ENCODE measurements at places on chromosomes 6 and 20. TPM values are rescaled to one million over a fixed set of nuclear protein-coding genes. Genes with fewer than 3 reads are reported as not detected.

The TRIM31 gene
- total RNA-seq: 1.4 TPM

The C6orf132 gene
- total RNA-seq: 3.5 TPM

The LKAAEAR1 gene
- total RNA-seq: 2.0 TPM

The C6orf47 gene
- 12.1 TPM for total RNA-seq

The ACTL10 gene
- not detected for total RNA-seq

The RAD21L1 gene
- not detected for total RNA-seq

The PGBD1 gene
- total RNA-seq: 4.9 TPM

The LCA5 gene
- total RNA-seq: 0.84 TPM

The UBD gene
- total RNA-seq: 0.44 TPM

The NEU1 gene
- 24.9 TPM for total RNA-seq

The ADGRF4 gene
- 11.1 TPM for total RNA-seq

The ALDH8A1 gene
- total RNA-seq: 0.11 TPM

The MRAP2 gene
- 2.0 TPM for total RNA-seq

The HLA-DRA gene
- not detected for total RNA-seq

The SLC22A2 gene
- total RNA-seq: not detected

The CCDC170 gene
- 0.16 TPM for total RNA-seq

The C20orf141 gene
- 0.46 TPM for total RNA-seq

The TUBB1 gene
- total RNA-seq: not detected

The ADGRF5 gene
- total RNA-seq: not detected

The GRIK2 gene
- 0.39 TPM for total RNA-seq

The ADIG gene
- not detected for total RNA-seq

The TLDC2 gene
- not detected for total RNA-seq

The C6orf163 gene
- total RNA-seq: 0.20 TPM

The FGD2 gene
- not detected for total RNA-seq

The BRD2 gene
- total RNA-seq: 133 TPM

The PAK5 gene
- total RNA-seq: not detected

The KHDC1L gene
- total RNA-seq: 0.38 TPM

The EMILIN3 gene
- total RNA-seq: 0.39 TPM

The TRIM40 gene
- not detected for total RNA-seq

The GPR6 gene
- not detected for total RNA-seq

The ELOVL5 gene
- 59.6 TPM for total RNA-seq

The PRL gene
- not detected for total RNA-seq

The ZSCAN9 gene
- total RNA-seq: 6.0 TPM

The SHLD1 gene
- 7.4 TPM for total RNA-seq

The SCRT2 gene
- not detected for total RNA-seq

The BPIFB2 gene
- not detected for total RNA-seq

The RARS2 gene
- total RNA-seq: 21.3 TPM

The ROS1 gene
- total RNA-seq: 0.17 TPM

The YIPF3 gene
- 63.8 TPM for total RNA-seq

The LTB gene
- not detected for total RNA-seq
